ENCODE measurements at places on chromosomes 4 and X. TPM values are rescaled to one million over a fixed set of nuclear protein-coding genes. Genes with fewer than 3 reads are reported as not detected.

Gene HGFAC
- 0.28 TPM for total RNA-seq

GRCh38 chr4:100929135-100929534 is 411.3 kb upstream of the EMCN start:
- H3K4me3 ChIP-seq, result no peak overlapping the region
- H3K4me1 ChIP-seq, result no peaks in the 10 kb centered on the region
- H3K27me3 ChIP-seq, result peaks cover 7% of the 10 kb centered on the region
- no peak overlapping the region for H3K27ac ChIP-seq
- no peak for DNase-seq

DNA sequence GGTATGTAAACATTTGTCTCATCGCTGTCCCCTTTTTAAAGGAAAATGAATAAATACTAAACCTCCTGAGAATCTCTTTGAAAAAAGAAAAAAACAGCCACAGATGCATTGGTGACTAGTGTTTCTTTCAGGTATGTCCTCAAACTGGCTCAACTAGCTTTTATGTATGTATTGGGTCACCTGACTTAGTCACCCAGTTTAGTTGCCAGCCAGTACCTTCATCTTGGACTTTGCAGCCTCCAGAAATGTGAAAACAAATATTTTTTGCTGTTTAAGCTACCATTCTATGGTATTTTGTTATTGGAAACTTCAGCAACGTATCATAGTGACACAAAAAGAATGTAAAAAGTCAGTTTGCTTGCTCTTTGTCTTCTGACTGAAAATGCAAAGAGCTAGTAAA is 1263.5 kb downstream of the FAM133A start:
- no peak overlapping the region for H3K4me3 ChIP-seq
- no peaks in the 10 kb centered on the region for H3K4me1 ChIP-seq
- no peak for DNase-seq
- H3K36me3 ChIP-seq, result no peaks in the 10 kb centered on the region
- no peak overlapping the region for H3K27ac ChIP-seq
- H3K27me3 ChIP-seq, result no peaks in the 10 kb centered on the region

DNA sequence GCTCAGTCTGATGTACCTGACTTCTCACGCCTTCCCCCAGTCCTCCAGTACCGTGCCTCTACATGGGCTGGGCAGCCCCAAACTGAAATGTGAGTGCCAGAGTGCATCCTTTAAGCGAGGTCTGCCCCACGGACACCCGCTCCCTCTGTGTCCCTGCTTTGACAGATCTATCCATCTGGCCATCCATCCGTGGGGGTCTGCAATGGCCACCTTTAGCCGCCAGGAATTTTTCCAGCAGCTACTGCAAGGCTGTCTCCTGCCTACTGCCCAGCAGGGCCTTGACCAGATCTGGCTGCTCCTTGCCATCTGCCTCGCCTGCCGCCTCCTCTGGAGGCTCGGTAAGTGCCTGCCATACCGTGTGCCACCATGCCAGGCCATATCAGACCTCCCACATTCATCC is 827 bp downstream of the PORCN start:
- no peak for DNase-seq
- H3K27ac ChIP-seq, result no peak overlapping the region
- peak overlapping the region; percentile 82 for H3K4me3 ChIP-seq
- peaks cover 12% of the 10 kb centered on the region for H3K4me1 ChIP-seq
- H3K36me3 ChIP-seq, result no peaks in the 10 kb centered on the region

DNA sequence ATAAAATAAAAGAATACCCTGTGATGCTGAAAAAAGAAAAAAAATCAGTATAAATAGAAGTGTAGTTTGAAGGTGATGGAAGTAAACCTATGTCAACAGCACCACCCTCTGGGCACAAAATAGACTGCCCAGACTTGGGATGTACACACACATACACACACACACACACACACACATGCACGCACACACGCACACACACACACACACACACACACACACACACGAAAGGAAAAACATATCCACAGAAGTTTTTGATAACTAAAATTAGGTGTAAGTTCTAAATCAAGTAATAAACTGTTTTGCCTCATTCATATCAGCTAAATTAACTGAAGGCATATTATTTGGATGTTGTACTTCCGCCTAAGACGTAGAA is 40.5 kb downstream of the ANXA5 start:
- peaks cover 26% of the 10 kb centered on the region for H3K4me1 ChIP-seq
- peak overlapping the region; percentile 86 for H3K27ac ChIP-seq
- H3K4me3 ChIP-seq, result peak overlapping the region; percentile 42

- H3K4me1 ChIP-seq, result peaks cover 17% of the 10 kb centered on the region
- no peaks in the 10 kb centered on the region for H3K36me3 ChIP-seq
- peak overlapping the region; percentile 81 for H3K4me3 ChIP-seq
Observed at GRCh38 chrX:48834383-48834709, 1.1 kb downstream of the PCSK1N start.

- peaks cover 48% of the 10 kb centered on the region for H3K4me1 ChIP-seq
- DNase-seq, result no peak
- H3K27ac ChIP-seq, result no peak overlapping the region
- H3K36me3 ChIP-seq, result peaks cover 4% of the 10 kb centered on the region
- no peak overlapping the region for H3K4me3 ChIP-seq
- H3K27me3 ChIP-seq, result no peaks in the 10 kb centered on the region
Observed at GRCh38 chr4:145868637-145869409, 69.8 kb downstream of the ZNF827 start.

DNA sequence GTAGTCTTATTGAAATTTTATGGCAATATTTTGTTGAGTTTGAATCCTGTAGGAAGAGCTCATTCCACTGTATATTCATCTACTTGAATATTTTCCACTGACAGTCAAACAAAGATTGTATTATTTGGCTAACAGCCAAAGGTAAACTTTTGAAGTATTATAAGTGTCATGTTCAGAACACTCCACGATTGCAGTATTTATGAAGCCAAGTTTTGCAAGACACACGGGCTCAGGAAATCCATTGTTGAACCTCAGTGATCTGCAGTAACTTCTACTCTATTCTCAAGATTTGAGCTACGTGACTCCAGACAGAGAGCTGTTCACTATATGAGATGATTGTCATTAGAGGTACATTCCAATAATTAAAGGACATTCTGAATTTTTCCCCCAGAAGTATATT is 302.7 kb upstream of the ADGRL3 start:
- H3K4me1 ChIP-seq, result peaks cover 17% of the 10 kb centered on the region
- H3K27me3 ChIP-seq, result no peaks in the 10 kb centered on the region
- H3K36me3 ChIP-seq, result no peaks in the 10 kb centered on the region
- no peak overlapping the region for H3K4me3 ChIP-seq

DNA sequence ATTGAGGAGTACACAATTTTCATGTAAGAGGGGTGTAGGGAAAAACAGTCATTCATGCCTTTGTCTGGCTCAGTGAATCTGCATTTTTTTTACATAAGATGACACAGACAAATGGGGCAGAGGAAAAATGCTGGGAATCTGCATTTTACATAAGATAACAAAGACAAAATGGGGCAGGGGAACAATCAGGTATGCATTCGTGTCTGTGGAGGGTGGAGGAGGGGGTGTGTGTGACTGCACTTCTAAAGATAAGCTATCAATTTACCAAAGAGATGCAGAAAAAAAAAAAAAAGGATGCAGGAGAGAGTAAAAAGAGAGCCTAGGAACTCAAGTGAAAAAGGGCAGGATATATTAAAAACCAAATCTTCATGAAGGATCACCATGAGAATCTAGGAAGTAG is 637.4 kb downstream of the ZNF674 start:
- H3K27me3 ChIP-seq, result no peaks in the 10 kb centered on the region
- H3K27ac ChIP-seq, result no peak overlapping the region
- no peaks in the 10 kb centered on the region for H3K4me1 ChIP-seq

Gene CXCL5
- 0.22 TPM for total RNA-seq

DNA sequence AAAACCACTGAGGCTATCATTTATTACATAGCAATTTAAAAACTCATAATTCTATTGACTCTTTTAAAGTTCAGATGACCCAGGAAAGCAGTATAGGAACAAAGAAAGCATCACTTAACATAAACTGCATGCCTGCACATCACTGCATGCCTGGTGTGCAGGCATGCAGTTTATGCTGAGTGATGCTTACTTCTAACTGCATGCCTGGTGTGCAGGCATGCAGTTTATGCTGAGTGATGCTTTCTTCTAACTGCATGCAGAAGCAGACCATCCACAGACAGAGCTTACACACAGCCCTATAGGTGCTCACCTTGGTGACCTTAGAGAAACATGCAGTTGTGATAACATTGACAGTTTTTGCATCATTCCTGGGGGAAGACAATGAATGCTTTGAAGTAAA is 17.0 kb downstream of the SDAD1 start:
- no peaks in the 10 kb centered on the region for H3K4me1 ChIP-seq
- no peak overlapping the region for H3K4me3 ChIP-seq
- DNase-seq, result no peak

DNA sequence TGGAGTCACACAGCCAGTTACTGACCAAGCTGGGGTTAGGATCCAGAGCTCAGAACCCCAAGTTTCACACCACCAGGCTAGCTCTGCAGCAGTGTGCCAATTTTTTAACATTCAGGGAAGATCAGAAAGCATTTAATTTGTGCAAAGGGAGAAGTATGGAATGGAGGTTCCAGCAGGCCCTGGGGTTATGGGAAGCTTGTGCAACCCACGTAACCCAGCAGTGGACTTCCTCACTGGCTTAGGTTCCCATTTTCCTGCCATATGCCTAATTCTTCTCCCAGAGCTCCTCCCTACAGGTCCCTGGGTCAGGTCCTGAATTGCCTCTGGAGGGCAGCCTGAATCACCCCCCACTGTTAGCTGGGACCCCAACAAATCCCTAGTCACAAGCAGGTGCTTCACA is 14.0 kb downstream of the APLN start:
- no peaks in the 10 kb centered on the region for H3K27me3 ChIP-seq
- H3K4me3 ChIP-seq, result no peak overlapping the region
- no peaks in the 10 kb centered on the region for H3K36me3 ChIP-seq
- H3K27ac ChIP-seq, result no peak overlapping the region

- DNase-seq, result no peak
- H3K4me1 ChIP-seq, result no peaks in the 10 kb centered on the region
- H3K36me3 ChIP-seq, result no peaks in the 10 kb centered on the region
- H3K4me3 ChIP-seq, result no peak overlapping the region
Observed at GRCh38 chr4:163111588-163111987, 55.1 kb downstream of the NAF1 start.

Data from chondrocyte (in vitro differentiated cells).